Caco-2 (cell line): ENCODE measurements at places on chromosomes 6 and 20. TPM values are rescaled to one million over a fixed set of nuclear protein-coding genes. Genes with fewer than 3 reads are reported as not detected.

RPS18 gene
- total RNA-seq: 2,340 and 2,366 TPM in 2 replicates

ZFP57 gene
- total RNA-seq: not detected in 2 replicates

PTPRK gene
- 94.4 and 97.3 TPM in 2 replicates for total RNA-seq

NANP gene
- total RNA-seq: 9.3 and 10.1 TPM in 2 replicates

ZNF341 gene
- 2.9 and 4.6 TPM in 2 replicates for total RNA-seq

GRCh38 chr6:63573076-63573898 is 1.0 kb downstream of the LOC128125822 start:
- H3K27me3 ChIP-seq: no peaks in the 10 kb centered on the region
- peaks cover 22% of the 10 kb centered on the region for H3K4me1 ChIP-seq
- H3K4me3 ChIP-seq: peak overlapping the region; percentile 98
- peak; percentile 90 for DNase-seq

GRCh38 chr20:63807654-63808053 is 23.4 kb downstream of the ZBTB46 start:
- no peaks in the 10 kb centered on the region for H3K36me3 ChIP-seq
- DNase-seq: no peak
- no peak overlapping the region for H3K27ac ChIP-seq

- no peak for DNase-seq
- no peaks in the 10 kb centered on the region for H3K36me3 ChIP-seq
Observed at GRCh38 chr6:43949551-43949991, 177.7 kb downstream of the MRPL14 start.

DNA sequence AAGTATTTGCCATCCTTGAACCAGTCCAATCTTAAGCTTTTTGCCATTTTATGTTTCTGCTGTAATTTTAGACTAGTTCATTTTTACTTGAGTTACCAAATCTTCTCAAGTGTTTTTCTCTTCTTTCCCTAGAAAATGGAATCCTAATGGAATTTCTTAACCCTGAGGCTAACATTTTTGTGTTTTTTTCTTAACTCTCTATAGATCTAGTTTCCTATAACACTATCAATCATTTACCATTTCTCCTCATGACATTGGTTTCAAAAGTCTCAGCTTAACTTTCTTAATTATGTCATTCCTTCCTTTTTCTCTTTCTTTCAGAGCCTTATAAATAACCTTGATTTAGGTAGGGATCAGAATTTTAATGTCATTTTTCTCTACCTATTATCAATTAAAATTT is 54.8 kb downstream of the SENP6 start:
- no peak overlapping the region for H3K27ac ChIP-seq
- H3K4me1 ChIP-seq: no peaks in the 10 kb centered on the region
- DNase-seq: no peak
- H3K36me3 ChIP-seq: no peaks in the 10 kb centered on the region
- H3K4me3 ChIP-seq: no peak overlapping the region

- DNase-seq: no peak
- peaks cover 13% of the 10 kb centered on the region for H3K4me1 ChIP-seq
- no peaks in the 10 kb centered on the region for H3K27me3 ChIP-seq
- H3K27ac ChIP-seq: no peak overlapping the region
- no peaks in the 10 kb centered on the region for H3K36me3 ChIP-seq
Observed at GRCh38 chr6:157452096-157452495, 71.1 kb downstream of the ZDHHC14 start.
